CD4-positive, alpha-beta memory T cell (primary cell): ENCODE measurements at places on chromosomes 5 and 9. TPM values are rescaled to one million over a fixed set of nuclear protein-coding genes. Genes with fewer than 3 reads are reported as not detected.

GRCh38 chr5:121108725-121109124 is 644.6 kb downstream of the PRR16 start:
- DNase-seq, result no peak

- DNase-seq, result no peak
Measured at GRCh38 chr9:135565636-135566035, 4.1 kb downstream of the PAEP start.

DNA sequence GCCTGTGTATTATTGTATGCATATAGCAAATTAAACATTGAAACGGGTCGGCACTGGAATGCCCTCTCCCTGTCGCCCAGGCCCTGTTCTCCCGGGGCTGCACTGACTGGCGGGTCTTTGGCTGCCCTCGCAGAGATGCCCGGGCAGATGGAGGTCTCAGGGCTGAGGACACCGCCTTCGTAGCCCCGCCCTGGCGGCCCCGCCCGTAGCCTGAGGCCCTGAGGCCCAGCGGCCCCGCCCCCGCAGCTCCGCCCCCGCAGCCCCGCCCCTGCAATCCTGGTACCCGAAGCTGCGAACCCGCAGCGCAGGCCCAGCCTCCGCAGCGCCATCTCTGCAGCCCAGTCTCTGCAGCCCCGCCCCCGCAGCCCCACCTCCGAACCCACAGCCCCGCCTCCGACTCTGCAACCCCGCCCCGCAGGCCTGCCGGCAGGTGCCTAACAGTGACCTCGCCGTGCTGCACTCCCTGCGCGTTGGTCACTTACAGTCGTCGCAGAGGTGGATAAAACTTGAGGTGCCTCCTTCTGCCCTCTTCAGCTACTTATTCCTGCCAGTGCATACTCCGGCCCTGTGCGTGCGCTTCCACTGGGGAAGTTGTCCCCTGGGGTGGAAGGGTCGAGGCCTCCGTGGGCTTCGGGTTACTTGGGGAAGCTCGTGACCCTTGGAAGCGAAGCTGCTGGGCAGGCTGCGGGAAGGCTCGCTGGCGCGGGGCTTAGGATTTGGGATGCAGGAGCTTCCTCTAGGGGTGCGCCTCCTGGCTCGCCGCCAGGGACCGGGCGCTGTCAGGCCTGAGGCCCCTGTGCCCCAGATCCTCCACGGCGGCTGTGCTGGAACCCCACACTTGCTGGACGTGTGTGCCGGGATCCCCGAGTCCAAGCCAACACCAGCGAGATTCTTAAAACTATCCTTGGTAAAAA is 72.3 kb downstream of the ICE1 start:
- DNase-seq, result peak; percentile 82

- DNase-seq, result no peak
Measured at GRCh38 chr5:6711409-6712141, 1.7 kb upstream of the TENT4A start.

DNA sequence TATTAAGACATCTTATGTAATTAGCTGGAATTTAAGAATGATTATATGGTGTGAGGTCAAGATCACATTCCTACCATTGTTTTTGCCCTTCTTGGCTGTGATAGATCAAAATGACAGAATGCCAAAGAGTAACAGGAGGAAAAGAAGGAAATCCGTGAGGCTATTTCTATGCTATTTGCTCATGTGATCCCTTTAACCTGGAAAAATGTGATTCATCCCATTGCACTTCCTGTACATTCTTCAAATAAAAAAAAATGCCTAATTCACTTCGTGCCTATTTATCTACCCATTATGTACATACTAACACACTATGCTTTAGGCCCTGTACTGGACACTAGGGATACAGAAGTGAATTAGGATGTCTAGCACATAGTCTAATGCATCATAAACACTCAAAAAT is 154.1 kb upstream of the PAPPA start:
- DNase-seq, result no peak

DNA sequence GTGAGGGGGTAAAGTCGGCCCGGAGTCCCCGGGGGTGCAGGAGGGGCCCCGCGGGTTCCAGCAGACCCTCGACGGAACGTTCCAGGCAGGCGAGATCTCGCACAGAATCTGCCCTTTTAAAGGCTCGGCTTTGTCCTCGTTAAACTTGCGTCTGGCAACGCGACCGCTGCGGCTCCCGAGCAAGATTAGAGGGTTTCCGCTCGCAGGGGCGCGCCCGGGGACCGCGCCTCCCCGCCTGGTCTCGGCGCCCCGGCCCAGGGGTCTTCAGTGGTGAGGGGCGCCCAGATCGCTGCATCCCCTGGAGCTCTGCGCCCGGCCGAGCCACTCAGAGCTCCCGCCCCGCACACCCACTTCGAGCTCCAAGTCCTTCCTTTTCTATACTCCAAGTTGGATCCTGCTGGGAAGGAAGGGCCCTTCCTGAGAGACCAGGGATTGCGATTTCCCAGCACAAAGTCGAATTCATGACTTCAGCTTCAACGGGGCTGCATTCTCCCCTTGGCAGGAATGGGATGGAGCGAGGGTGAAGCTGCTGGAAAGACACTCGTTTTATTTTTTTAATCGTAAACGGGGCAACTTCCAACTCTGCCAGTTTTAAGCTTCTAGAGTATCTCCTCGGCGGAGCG is 11.3 kb downstream of the PROP1 start:
- no peak for DNase-seq

DNA sequence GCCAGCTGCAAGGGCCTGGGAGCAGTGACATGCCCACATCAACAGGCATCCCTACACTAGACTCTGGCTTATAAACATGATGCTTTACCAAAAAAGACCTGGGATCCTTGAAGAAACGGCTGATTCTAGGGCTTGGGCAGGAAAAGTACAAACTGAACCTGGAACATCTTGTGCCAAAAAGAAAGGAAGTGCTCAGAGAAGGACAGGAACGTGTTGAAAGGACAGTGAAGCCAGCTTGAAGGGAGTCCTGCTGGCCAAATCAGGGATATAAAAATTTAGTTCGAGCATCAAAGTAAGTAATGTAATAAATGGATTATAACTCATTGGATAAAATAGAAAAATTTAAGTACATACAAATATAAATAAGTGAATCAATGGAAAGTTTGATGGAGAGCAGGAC is 58.1 kb downstream of the ALDH7A1 start:
- no peak for DNase-seq

- no peak for DNase-seq
Measured at GRCh38 chr9:93660352-93661046, 84.1 kb downstream of the PHF2 start.

- no peak for DNase-seq
Measured at GRCh38 chr9:108478431-108479332, 377.1 kb downstream of the ACTL7B start.

GRCh38 chr9:16207161-16207560 is 654.3 kb downstream of the CCDC171 start:
- DNase-seq, result no peak

DNA sequence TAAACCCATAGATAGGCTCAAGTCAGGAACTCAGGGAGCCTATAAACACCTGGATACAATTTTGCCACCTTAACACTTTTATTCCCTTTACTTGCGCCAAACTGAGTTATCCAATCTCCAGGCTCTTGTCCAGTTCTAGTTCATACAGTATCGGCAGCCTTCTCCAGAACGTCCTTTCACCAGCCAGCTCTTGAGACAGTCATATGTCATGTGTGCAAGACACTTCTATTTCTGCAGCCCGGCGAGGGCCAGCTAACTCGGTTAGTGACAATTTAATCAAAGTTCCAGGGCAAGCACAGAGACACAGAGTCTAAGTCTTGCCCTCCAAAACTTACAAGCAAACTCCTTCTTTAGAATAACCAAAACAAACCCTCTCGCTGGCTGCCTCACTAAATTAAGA is 12.9 kb downstream of the ABCA1 start:
- no peak for DNase-seq

DNA sequence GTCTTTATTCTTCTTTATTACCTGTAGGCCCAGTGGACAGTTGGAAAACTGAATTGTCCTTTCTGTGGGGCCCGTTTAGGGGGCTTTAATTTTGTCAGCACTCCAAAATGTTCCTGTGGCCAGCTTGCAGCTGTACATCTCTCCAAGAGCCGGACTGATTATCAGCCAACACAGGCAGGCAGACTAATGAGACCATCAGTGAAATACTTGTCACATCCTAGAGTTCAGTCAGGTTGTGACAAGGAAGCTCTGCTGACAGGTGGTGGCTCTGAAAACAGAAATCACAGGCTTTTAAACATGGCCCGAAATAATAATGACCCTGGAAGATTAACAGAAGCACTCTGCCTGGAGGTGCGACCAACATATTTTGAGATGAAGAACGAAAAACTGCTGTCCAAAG is 47.9 kb downstream of the RNF180 start:
- DNase-seq, result no peak

GRCh38 chr5:179266291-179267070 is 78.8 kb downstream of the ADAMTS2 start:
- no peak for DNase-seq

DNA sequence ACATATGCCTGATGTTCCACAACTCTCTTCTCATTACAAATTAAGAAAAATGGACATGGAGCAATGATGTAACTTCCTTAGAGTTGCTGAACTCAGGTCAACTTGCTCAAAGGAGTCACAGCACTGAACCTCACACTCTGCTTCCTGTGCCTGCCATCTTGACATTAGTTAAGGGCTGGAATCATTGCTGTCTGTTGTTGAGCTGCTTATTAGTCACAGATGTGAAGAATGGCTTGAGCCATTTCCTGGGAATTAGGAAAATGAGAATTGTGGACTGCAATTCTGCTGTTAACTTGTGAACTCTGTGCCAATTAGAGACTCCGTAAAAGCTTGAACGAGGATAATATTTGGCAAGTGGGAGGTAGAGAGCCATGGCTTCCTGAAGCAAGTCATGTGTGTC is 212.0 kb downstream of the ADAMTS12 start:
- DNase-seq, result no peak

- DNase-seq, result no peak
Measured at GRCh38 chr9:94734054-94734754, 7.7 kb downstream of the AOPEP start.

GRCh38 chr5:159642379-159642778 is 273.9 kb upstream of the ADRA1B start:
- no peak for DNase-seq

GRCh38 chr5:135327429-135328127 is 71.5 kb downstream of the MACROH2A1 start:
- DNase-seq, result no peak

GRCh38 chr5:117089001-117089400 is 514.4 kb upstream of the SEMA6A start:
- no peak for DNase-seq

- no peak for DNase-seq
Measured at GRCh38 chr9:32677931-32678330, 42.5 kb upstream of the TAF1L start.

DNA sequence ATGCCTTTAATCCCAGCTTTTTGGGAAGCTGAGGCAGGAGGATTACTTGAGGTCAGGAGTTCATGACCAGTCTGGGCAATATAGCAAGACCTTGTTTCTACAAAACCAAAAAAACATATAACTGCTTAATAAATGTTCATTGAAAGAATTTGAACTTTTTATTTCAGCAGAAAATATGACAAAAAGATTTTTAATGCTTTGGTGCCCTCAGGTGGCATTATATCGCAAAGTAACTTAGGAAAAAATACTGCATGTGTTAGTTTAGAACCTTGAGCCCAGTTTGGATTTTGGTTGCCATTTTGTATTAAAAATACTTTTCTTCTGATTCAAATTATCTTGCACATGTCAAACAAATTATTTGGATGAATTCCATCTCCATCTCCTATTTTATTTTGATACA is 103.2 kb downstream of the GPBP1 start:
- no peak for DNase-seq

DNA sequence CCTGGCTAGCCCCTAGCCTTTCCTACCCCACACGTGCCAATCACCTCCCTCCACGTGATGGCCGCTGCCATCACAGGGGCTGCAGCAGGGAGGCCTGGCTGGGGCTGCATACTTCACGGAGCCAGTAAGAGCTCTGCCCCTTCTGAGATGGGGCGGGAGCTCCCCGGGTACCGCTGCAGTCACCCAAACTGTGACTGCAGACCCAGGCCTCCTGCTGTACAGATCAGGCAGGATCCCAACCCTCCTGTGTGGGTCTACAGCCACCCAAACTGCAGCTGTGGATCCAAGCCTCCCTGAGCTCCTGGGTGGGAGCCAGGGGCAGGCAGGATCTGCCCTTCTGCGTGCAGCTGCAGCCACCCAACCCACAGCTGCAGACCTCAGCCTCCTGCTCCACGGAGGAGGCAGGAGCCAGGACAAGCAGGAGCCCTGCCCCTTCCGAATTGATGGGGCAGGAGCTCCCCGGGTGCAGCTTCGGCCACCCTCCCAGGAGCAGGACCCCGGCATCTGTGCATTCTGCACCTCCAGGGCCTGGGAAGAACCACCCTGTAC is 3.2 kb upstream of the BTNL9 start:
- DNase-seq, result no peak

DNA sequence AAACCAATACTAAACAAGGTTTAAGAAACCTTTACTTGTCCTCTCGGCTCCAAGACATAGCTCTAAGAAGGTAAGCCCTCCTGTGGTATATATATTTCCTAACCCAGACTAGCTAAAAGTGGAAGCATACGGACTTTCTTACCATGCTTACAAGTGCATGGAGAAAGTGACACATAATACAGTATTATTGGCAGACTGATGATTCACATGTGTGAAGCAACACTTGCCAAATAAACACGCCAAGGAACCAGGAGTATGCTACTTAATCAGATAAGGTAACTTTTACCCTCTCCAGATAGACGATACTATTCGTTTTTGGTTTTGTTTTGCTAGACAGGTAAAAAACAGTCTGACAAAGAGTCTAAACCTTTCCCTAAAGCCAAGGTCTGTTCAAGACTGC is 264.1 kb downstream of the MLLT3 start:
- no peak for DNase-seq

GRCh38 chr5:59125011-59125961 is 542.4 kb downstream of the RAB3C start:
- no peak for DNase-seq

- no peak for DNase-seq
Measured at GRCh38 chr5:171032435-171032973, 170.7 kb downstream of the RANBP17 start.

Gene NR2F1-AS1
- total RNA-seq, result not detected

Gene SELENOP
- 1.4 TPM for total RNA-seq

Gene CHSY3
- total RNA-seq, result not detected

Gene LRRC14B
- total RNA-seq, result not detected

Gene GRM6
- total RNA-seq, result not detected

Gene CER1
- not detected for total RNA-seq
